Naive thymus-derived CD8-positive, alpha-beta T cell (primary cell): ENCODE measurements at places on chromosomes 12 and 14.

DNA sequence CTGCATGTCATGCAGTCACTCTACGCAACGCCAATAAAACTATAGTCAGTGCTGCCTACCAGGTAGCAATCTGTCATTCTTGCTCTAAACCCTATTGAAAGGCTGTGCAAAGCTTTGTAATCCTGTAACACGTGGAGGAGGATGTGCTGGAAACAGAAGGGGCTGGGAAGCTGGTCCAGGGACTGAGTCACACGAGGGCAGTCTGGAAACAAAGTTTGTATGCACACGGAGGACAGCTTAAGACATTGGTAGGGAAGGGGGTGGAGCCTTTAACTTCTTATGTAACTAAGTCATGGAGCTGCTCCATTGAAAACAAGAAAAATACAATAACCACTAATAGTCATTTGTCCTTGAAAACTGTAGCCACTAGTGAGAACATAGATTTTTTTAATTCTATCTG lies 128.0 kb downstream of the BCAT1 start:
- no peaks in the 10 kb centered on the region for H3K27me3 ChIP-seq
- no peak overlapping the region for H3K4me3 ChIP-seq
- H3K4me1 ChIP-seq, result peaks cover 5% of the 10 kb centered on the region
- no peak overlapping the region for H3K27ac ChIP-seq

GRCh38 chr14:55373784-55374705 lies 37.6 kb downstream of the ATG14 start:
- peak overlapping the region; percentile 38 for H3K4me3 ChIP-seq
- no peaks in the 10 kb centered on the region for H3K27me3 ChIP-seq

GRCh38 chr12:106987846-106988245 lies 900 bp upstream of the MTERF2 start:
- peak overlapping the region; percentile 95 for H3K27ac ChIP-seq
- no peaks in the 10 kb centered on the region for H3K27me3 ChIP-seq
- no peak for DNase-seq
- H3K4me1 ChIP-seq, result peaks cover 45% of the 10 kb centered on the region

DNA sequence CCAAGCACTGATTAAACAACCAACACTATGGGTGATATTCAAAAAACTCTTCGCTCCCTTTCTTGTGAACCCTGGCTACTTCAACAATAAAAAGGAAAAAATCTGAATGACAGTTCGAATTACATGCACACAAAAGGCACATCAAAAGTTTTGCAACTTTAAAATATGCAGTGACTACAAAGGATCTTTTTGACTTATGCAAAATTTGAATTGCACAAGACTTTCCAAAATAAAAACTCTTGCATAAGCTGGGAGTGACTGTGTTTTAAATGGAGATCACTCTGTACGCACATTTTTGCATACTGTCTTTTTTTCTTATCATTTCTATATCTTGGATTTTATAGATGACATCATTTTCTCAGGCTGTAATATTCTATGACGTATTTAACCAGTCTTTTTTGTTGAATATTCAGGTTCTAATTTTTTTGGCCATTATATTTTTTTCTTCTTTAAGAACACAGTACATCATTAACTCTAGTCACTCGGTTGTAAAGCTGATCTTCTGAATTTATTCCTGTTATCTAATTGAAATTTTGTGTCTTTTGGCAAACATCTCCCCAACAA lies 667.6 kb upstream of the TBX3 start:
- H3K4me1 ChIP-seq, result no peaks in the 10 kb centered on the region
- H3K36me3 ChIP-seq, result no peaks in the 10 kb centered on the region
- H3K4me3 ChIP-seq, result no peak overlapping the region
- DNase-seq, result no peak
- no peak overlapping the region for H3K27ac ChIP-seq

- DNase-seq, result no peak
- no peak overlapping the region for H3K4me3 ChIP-seq
- H3K27me3 ChIP-seq, result peaks cover 13% of the 10 kb centered on the region
- H3K36me3 ChIP-seq, result no peaks in the 10 kb centered on the region
- H3K4me1 ChIP-seq, result no peaks in the 10 kb centered on the region
- no peak overlapping the region for H3K27ac ChIP-seq
Measured at GRCh38 chr14:58898655-58899316, 261.0 kb downstream of the DACT1 start.

GRCh38 chr14:103002578-103003350 lies 54.6 kb downstream of the CDC42BPB start:
- H3K27me3 ChIP-seq, result no peaks in the 10 kb centered on the region
- no peak overlapping the region for H3K27ac ChIP-seq
- DNase-seq, result no peak
- no peak overlapping the region for H3K4me3 ChIP-seq

DNA sequence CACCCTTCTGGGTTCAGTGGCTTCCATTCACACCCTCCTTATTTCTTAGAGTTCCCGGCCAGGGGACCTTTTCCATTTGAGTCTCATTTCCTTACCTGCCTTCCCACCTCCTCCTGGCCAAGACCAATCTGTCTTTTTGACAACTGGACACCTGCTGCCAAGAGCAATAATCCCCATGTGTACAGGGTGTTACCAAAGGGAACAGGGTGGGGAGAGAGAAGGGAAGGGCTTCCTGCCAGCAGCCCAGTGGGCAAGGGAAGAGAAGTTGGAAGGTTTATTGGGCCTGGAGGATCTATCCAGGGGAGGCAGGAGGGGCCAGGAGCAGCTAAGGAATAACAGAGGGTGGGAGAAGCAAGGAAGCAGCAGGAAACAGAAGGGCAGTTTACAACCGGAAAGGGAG lies 346.2 kb downstream of the C12orf75 start:
- H3K27me3 ChIP-seq, result peaks cover 2% of the 10 kb centered on the region
- H3K4me3 ChIP-seq, result no peak overlapping the region
- DNase-seq, result no peak

GRCh38 chr12:111438481-111438880 lies 32.8 kb downstream of the SH2B3 start:
- H3K4me3 ChIP-seq, result peak overlapping the region; percentile 81
- peaks cover 94% of the 10 kb centered on the region for H3K4me1 ChIP-seq
- no peaks in the 10 kb centered on the region for H3K27me3 ChIP-seq
- no peaks in the 10 kb centered on the region for H3K36me3 ChIP-seq
- DNase-seq, result peak; percentile 83

DNA sequence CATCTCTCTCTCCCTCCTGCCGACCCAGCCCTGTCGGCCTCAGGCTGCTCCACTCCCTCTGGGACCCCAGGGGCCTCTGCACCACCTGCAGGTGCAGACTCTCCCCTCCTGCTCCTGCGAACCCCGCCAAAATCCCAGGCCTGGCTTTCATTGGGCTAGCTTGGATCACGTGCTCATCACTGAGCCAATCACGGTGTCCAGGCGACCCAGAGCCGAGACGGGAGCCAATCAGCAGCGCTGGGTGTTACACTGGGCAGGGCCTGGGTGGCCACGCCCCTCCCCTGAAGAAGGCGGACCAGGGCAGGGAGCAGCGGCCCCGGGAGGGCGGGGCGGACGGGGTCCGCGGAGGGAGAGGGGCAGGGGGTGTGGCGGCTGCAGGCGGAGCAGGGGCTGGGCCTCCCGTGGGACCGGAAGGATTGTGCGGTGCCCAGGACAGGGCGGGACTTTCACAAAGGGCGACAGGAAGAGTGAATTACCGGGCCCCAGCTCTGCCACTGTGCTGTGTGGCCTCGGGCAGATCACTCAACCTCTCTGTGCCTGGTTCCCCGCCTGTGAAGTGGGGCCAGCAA lies 66.6 kb upstream of the FBRSL1 start:
- H3K27me3 ChIP-seq, result no peaks in the 10 kb centered on the region
- no peak overlapping the region for H3K27ac ChIP-seq
- no peak for DNase-seq
- H3K4me1 ChIP-seq, result peaks cover 16% of the 10 kb centered on the region
- H3K4me3 ChIP-seq, result no peak overlapping the region

- no peaks in the 10 kb centered on the region for H3K27me3 ChIP-seq
- no peak for DNase-seq
- no peak overlapping the region for H3K27ac ChIP-seq
- no peaks in the 10 kb centered on the region for H3K36me3 ChIP-seq
- no peaks in the 10 kb centered on the region for H3K4me1 ChIP-seq
Measured at GRCh38 chr14:93751946-93752655, 36.2 kb downstream of the PRIMA1 start.
